ENCODE measurements at places on chromosomes 3 and 15.
A peak's percentile ranks its signal among the peaks of the same experiment; 100 is the strongest.

DNA sequence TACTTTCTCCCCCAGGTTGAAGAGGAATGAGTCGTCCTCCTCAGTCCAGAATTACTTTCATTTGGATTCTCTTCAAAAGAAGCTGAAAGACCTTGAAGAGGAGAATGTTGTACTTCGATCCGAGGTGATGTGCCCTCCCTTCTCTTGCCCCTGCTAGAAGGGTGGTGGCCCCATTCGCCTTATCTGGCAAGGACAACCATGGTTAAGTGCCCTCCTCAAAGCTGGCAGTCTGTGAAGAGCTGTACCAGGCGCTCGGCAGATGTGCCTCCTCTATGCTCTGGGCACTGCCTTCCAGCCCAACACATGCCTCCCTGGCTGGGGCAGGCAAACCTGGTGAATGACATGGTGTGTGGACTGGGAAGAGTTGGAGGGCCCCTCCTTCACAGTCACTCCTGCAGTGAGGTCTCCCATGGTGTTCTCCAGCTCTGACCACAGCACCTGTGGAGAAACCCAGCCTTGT, 77.0 kb downstream of the CCK start:
- no peak for DNase-seq

DNA sequence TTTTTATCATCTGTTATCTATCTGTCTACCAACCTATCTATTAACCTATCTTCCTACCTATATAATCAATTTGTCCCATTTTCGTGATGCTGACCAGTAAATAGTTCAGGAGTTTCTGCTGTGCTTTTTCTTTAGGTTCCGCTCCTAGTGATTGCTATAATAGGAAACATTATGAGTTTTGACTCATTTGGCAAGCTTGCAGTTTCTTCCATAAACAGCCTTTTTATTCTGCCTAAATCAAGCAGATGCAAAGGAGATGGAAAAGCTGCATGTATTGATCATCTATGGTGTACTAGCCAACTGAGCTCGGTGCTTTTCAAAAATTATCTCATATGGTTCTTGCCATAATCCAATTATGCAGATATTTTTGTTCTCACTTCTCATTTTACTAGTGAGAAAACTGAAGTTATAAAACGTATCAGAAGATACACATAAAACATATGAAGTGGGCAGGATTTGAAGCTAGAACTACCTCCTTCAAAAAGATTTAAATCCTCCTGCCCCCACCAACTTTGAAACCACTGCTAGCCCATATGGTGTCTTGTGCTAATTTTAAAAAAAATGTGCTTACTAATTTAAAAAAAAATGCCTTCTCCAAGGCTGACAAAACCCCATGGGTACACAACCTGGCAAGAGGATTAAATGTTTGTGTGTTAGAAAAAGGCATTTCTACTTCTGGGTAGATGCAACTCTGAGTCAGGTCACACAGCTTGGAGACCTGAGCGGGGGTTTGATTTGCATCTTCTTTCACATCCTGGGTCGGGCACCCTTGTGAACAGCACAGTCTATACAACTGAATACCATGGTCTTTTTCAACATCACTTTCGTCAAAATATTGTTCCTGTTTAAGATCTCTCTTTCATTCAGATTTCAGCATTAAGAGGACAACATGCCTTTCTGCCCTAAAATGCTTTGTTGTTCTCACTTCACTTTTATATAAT, 267.0 kb downstream of the CHL1 start:
- DNase-seq = no peak

DNA sequence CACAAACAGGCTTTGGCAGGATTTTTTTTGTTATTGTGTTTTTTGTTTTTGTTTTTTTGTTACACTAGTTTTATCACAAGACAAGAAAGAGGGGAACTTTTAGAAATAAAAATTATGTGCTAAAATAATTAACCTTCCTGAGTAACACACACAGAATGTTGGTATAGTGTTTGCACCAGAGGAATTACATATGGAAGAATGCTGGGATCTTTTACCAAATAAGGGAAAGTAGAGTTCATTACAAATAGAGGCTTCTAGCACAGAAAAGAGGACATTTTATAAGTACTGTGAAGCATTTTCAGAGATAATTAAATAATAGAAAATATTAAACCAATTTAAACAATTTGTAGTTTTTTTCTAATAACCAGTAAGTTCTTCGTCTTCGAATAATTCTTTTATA, 116.0 kb downstream of the IGF1R start:
- no peak for DNase-seq

GRCh38 chr3:173380681-173381080, 16.9 kb upstream of the NLGN1 start:
- DNase-seq = no peak

DNA sequence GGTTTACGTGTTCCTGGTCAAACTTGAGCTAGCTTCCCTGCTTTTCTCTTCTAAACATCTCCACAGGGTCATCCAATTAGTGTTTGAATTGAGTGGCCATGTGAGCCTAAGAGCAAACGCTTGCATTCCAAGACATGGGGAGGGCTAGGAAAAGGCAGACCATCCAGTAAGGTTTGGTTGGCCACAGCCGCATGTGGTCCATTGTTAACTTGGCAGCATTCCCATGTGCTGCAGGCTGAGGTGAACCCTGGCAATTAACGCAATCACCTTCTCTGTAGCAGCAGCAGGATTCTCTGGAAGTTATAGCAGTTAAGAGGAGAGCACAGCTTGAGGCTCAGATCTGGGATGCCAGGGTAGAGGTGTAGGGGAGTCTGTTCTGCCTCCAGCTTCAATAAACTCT, 502.2 kb upstream of the LMCD1 start:
- no peak for DNase-seq

GRCh38 chr3:51389423-51390183, 1.5 kb upstream of the RBM15B start:
- DNase-seq = peak; percentile 76

DNA sequence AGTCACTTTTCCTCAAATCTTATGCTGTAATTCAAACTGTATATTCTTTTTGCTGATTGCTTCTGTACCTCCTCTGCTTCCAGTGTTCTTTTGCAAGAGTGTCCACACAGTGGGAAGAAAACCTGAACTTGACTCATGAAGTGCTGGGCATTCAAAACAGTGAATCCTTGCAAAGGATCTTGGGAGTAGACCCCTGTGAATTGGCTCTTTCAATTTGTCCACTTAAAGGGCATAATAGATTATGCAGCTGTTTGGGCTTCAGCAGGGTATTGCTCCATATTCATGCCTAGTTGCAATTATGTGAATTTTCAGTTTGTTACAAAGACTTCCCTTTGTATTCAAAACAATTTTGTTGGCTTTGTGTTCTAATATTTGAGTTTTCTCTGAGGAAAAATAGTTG, 11.4 kb downstream of the ZFAND6 start:
- peak; percentile 89 for DNase-seq

DNA sequence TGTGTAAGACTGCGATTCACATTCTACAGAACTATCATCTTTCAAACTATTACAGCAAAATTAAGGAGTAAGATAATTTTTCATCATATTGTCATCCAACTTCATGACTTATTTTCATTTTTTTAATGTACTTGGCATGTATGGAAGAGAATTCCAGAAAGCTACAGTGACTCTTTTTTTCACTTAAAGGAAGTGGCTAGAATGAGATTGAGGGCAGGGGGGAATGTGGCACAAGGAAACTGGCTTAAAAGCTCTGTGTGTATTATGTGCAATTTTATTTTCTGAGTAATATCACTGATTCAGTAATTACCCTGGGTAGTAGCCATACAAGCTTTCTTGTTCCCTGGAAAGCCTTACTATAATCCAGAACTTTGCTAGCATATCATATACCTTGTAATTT, 94.6 kb downstream of the FILIP1L start:
- no peak for DNase-seq

DNA sequence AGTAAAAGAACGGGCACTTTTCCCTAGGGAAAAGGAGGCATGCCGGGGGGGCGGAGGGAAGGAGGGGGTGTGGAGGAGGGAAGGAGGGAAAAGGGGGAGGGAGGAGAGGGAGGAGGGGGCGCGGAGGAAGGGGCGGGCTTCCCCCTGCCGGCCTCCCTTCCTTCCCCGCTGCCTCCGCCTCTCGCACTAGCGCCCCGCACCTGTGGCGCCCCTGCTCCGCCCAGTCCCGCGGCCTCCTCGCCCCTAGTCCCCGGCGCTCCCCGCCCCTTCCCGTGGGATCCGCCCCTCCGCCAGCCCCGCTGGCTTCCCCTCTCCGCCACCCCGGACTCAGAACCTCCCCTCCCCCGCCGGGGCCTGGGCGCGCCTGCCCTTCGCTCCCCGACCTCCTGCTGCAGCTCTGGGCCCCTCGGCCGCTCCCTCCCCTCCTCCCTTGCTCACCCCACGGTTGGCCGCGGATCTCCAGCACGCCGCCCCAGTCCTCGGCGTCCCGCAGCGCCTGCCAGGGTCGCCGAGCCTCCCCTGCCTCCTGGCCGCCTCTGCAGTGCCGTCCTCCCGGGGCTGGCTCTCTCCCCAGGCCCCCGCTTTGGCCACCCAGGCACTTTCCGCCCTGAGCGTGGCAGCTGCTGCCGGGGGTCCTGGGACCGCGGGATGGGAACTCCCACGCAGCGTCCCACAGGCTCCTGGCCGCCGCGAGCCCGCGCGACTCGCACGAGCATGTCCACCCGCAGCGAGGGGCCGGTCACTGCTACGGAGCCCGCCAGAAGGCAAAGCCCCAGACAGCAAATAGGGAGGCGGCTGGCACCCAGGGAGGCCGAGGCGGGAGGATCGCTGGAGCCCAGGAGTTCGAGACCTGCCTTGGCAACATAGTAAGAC, 147.4 kb downstream of the TJP1 start:
- no peak for DNase-seq

DNA sequence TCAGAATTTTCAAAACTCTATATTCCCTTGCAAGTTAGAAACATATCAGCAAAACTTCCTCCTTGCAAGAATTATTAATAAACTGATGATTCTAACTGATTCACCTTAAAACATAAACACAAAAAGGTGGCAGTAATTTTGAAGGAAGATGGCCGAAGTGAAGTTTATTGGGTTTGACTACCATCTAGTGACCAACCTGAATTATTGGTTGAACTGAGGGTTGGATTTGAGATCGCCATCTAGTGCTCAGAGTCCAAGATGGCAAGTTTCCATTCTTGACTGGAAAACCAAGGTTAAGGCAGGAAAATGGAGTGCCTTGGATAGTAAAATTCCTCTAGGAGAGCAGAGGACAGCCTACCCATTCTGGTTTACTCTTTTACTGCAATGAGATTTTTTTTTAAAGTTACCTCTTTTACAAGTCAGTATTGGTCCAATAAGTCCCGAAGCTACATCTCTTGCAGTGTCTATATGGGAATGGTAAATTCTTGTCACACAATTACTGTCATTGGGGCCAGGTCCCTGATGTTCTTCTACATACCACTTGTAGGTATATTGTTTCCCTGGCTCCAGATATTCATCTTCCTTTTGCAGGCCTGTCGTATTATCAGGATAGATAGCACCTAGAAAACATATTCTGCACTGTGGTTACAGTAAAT, 51.6 kb upstream of the CP start:
- peak; percentile 84 for DNase-seq

- DNase-seq = peak; percentile 38
Measured at GRCh38 chr3:143775459-143775858, 72.8 kb downstream of the SLC9A9 start.

GRCh38 chr3:188557235-188557634, 403.3 kb downstream of the LPP start:
- DNase-seq = no peak

- peak; percentile 11 for DNase-seq
Measured at GRCh38 chr3:189563853-189564563, 67.2 kb upstream of the TP63 start.

- DNase-seq = no peak
Measured at GRCh38 chr15:92457471-92458041, 63.9 kb downstream of the ST8SIA2 start.

GRCh38 chr3:178203650-178204049, 332.6 kb upstream of the KCNMB2 start:
- no peak for DNase-seq

DNA sequence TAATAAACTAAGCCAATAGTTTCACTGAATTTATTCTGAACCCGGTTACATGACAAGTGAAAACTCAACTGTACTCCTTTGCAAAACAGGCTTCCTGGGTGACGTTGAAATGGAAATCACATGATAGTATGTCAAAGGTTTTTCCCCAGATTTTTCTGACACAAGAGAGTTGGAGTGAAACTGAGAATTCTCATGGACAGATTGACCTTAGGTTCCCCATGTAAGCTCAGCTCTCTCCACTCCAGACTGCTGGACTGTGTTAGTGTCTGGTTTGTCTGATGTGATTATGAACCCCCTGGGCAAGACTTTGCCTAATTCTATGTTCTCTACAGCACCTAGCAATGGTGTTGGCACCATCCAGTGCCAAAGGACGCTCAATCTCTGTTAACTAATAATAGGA, 219.7 kb upstream of the COL8A1 start:
- no peak for DNase-seq

GRCh38 chr3:82157952-82158351, 396.5 kb upstream of the GBE1 start:
- DNase-seq = no peak

- DNase-seq = no peak
Measured at GRCh38 chr3:44159696-44160300, 81.9 kb upstream of the TOPAZ1 start.

DNA sequence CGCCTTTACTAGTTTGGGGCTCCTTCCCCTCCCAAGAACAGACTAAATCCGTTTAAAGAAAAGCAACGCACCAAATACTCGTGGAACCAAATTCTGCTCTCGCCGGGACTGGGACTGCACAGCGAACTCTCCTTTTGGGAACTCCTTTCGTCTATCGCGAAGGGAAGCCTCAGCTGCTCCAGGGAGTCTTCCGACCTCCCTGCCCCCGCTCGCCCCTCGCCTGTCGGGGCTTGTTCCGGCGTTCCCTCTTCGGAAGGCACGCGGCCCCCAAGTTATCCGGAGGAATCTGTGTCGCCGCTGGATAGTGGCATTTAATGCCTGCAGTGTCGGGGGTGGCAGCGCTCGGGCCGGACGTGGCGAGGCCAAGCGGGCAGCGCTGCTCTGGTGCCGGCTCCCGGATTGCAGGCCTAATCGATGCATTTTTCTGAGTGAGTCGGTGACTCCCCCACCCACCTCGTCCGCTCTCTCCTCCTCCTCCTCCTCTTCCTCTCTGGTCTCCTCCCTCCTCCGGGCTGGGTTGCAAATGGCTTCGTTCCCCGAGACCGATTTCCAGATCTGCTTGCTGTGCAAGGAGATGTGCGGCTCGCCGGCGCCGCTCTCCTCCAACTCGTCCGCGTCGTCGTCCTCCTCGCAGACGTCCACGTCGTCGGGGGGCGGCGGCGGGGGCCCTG, at the start of gene TRIM71:
Gene TRIM71 (plus strand): TSS at position 440 of the 671 bp plus-strand sequence. CDS start 84 bp downstream, at position 524.
- peak; percentile 78 for DNase-seq

GRCh38 chr15:75821786-75822345, 21.4 kb upstream of the UBE2Q2 start:
- no peak for DNase-seq

GRCh38 chr3:196220991-196221390, 4.7 kb downstream of the SLC51A start:
- peak; percentile 77 for DNase-seq

Measured in NB4 (cell line).